ENCODE measurements at places on chromosomes 1 and 21.

DNA sequence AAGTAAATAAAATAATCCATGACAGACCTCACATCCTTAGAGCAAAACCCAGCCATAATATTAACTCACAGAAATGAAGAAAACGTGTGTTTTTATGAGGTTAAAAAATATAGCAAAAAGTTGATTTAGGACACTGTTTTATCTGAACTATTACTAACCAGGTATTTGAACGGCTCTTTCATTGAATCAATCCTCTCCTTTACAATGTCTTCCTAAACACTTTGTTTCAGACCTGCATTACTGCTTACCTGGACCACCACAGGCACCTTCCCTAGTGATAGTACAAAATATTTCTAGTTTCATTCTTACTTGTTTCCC lies 25.0 kb downstream of the TBX15 start:
- DNase-seq = no peak

GRCh38 chr1:71303617-71304041 lies 222.8 kb upstream of the ZRANB2 start:
- no peak for DNase-seq

- no peak for DNase-seq
Observed at GRCh38 chr1:23478896-23479665, 4.9 kb downstream of the ASAP3 start.

DNA sequence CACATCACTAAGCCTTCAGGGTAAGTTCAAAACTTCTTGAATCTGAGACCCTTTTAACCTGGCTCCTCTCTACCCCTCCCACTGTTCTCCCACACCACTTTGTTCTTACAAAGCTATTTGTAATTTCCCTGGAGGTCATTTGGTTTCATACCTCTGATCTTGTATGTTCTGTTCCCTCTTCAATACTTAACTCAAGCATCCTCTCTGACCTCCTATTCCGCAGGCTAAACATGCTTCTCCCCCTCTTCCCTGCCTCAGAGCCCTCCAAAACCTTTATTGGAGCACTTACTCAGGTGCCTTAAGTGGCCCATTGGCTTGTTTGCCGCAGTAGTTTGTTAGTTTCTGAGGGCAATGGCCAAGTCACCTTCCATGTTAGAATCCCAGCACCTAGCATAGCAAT lies 54.8 kb downstream of the SSX2IP start:
- DNase-seq = no peak

DNA sequence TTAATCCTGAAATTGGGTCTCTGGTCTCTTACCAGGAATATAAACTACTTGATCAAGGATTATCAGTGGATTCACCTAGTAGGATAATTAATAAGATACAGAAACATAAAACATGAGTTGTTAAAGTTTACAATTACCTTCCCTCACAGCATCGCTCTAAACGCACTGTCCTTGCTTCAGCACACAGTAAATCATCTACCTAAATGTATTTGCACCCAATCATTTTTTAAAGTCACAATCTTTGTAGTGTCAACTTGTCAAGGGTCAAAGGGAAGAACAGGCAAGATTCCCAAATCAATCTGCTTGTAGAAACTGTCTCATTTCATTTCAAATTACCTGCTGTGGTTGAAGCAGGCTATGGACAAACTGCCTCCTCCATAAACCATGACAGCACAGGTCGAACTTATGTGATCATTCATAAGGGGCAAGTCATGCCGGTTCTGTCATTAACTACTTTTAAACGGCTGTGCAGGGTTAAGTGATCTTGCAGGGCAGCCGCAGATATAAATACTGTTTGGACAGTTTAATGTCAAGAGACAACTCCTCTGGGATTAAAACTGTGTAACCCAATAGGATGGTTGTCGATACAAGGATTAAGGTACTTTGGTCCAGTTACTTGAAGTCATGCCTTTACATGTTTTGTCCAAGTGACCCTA lies 93.6 kb downstream of the ZNF281 start:
- DNase-seq = no peak

- no peak for DNase-seq
Observed at GRCh38 chr1:9724706-9725476, 73.4 kb downstream of the PIK3CD start.

GRCh38 chr1:228013131-228013934 lies 6.5 kb downstream of the WNT3A start:
- no peak for DNase-seq

GRCh38 chr1:202155478-202156021 lies 4.9 kb downstream of the PTPN7 start:
- DNase-seq = no peak

DNA sequence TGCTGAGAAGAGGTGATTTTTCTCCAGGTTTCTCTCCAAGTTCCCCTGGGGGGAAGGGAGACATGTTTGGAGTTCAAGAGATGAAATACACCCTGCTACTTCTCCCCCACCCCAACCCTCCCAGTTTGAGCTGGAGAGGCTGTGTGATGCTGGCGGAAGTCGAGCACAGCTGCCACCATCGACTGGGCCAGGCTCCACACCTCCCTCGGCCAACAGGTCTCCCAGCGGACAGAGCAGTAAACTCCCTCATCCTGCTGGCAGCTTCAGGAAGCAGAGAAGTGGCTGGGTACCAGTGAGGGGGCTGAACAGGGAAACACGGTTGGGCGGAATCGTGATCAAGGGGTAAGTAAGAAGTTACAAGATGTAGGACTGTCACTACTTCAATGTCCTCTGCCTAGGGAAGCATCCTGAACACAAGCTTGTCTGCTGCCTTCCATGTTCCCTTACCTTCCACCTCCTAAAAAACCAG lies 6.6 kb upstream of the NHLH1 start:
- DNase-seq = no peak

- no peak for DNase-seq
Observed at GRCh38 chr1:51927029-51927428, 48.5 kb upstream of the NRDC start.

DNA sequence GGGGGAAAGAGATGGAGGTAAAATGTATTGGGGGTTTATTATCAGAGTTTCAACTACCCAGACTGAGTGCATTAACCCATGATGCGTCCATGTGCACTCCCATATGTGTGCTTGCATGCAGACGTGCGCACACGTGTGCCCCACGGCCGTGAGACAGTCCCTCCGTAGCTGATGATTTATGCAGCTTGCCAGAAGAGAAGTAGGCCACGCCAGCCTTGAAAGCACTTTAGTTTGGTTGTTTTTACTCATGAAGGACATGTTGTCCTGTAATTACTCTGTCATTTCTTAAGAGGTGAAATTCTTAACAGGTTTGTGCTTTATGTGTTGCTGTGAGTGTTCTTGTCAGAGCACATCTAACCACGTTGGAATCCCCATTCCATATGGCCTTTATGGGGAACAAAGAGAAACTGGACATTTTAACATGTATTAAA lies 467.8 kb downstream of the LMO4 start:
- DNase-seq = no peak

DNA sequence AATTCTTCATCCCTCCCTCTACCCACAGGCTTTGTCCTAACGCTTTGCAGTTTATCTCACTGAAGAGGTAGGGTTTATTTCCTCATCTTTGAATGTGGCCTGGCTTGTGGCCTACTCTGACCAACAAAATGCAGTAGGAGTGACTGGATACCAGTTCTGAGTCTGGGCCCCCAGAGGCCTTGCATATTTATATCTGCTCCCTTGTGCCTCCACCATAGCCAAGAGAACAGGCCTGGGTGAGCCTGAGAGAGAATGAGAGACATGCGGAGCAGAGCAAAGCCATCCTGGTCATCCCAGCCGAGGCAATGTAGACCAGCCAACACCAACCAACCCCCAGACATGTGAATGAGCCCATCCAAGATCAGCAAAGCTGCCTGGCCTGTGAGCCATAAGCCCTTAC lies 30.3 kb downstream of the SMIM12 start:
- DNase-seq = no peak

GRCh38 chr1:97764991-97765390 lies 155.8 kb downstream of the DPYD start:
- no peak for DNase-seq

DNA sequence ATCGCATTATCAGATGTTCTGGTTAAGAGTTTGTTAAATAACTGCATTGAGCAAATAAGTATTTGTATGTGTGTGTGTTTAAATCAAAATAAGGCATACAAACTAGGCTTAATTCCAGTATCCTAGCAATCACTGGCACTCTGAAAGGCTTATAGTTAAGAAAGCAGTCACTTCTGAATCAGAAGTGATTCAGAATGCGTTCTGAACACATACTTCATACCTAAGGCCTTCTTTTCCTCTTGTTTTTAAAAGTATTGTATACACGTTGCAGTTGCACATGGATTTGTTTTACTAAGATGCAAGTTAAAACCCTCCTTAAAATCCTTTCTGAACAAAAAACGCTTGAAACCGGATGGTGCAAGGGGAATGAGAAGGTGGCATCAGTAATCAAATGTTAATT lies 238.4 kb upstream of the DMRTA2 start:
- DNase-seq = no peak
